ENCODE measurements at places on chromosomes 5 and 9. TPM values are rescaled to one million over a fixed set of nuclear protein-coding genes. Genes with fewer than 3 reads are reported as not detected.

GRCh38 chr9:132994410-132995120 lies 16.1 kb downstream of the GFI1B start:
- DNase-seq = peak; percentile 19

- no peak for DNase-seq
Observed at GRCh38 chr9:121187636-121188305, 13.9 kb downstream of the RAB14 start.

LCN1 gene
- not detected for total RNA-seq

GRCh38 chr9:104263942-104264341 lies 169.8 kb downstream of the SMC2 start:
- DNase-seq = no peak

PLEKHG4B gene
- total RNA-seq = 54.8 TPM

DNA sequence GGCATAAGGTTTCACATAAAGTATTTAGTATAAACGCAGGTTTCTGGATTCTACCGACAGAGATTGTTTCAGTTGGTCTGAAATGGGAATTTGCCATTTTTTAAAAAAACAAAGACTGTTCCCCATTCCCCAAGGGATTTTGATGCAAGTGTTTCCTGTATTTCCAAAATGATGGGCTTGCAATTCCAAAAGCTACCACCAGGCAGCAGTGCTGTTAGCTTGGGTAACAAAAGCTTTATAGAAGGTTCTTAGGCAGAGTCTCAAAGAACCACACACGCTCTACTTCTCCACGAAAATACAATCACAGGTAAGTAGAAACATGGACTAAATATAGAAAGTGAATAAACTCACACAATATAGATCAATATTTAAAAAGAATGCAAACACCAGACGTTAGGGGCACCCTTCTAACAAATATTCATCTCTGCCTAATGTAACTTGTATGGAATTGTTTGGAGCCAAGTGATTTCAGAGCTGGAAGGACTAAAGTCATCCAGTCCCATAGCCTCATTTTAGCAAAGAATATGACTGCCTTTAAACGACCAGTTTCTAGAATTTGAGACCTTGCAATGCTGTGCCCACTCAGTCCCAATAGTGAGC lies 154.3 kb downstream of the SPOCK1 start:
- peak; percentile 85 for DNase-seq

GRCh38 chr5:43243270-43243669 lies 51.2 kb downstream of the NIM1K start:
- DNase-seq = no peak

All from GM23338 (cell line).